ENCODE measurements at places on chromosomes 2 and 18.

GRCh38 chr2:112824694-112825085 is 11.9 kb downstream of the IL1B start:
- DNase-seq: no peak

GRCh38 chr2:235235977-235236767 is 257.7 kb upstream of the AGAP1 start:
- no peak for DNase-seq

DNA sequence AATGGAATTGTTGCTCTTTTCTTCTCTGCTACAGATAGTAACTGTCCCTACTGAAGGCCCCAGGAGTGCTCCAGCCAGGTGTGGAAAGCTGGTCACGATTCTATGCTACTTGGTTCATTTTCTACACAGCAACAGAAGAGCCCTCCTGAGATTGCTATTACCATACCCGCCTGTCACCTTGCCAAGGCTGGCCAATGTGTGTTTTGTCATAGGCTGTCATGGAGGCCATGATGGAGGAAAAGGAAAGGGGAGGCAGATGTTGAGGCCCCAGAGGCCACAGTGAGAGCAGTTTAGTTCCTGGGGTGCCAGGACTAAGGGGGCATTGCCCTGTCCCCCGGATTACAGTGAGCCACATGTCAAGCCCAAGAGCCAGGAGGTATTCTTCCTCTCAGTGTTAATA is 952 bp downstream of the ELMOD3 start:
- no peak for DNase-seq

DNA sequence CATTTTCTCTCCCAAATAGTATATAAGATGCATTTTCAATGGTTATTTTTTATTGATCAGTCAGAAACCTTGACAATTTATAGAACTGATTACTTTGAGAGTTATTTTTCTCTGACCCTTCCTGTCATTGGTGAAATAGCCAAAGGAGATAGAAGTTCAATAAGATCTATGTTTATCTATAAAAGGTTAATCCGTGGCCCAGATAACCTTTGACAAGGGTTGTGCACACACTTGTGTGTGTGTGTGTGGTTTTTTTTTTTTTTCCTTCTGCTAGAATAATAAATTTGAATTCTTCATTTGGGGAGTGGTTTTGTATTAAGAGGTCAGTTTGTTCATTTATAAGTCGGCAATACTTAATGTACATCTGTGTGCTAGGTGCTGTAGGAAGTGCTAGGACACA is 160.0 kb downstream of the MGAT5 start:
- no peak for DNase-seq

DNA sequence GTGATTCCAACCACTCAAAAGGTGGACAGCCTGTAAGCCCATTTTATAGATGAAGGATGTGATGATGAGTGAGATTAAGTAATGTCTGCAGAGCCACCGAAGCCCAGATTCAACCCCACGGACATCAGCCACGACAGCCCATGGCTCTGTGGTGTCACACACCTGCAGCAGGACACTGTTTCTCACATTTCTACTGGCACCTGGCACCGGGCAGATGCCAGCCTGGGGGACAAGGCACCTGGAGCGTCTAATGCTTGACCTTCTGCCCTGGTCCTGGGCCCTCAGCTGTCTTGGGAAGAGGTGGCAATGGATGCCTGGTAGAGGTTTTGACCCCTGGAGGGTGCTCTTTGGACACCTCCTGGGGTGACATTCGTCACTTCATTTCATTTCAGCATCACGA is 176.3 kb downstream of the ANAPC1 start:
- DNase-seq: no peak

DNA sequence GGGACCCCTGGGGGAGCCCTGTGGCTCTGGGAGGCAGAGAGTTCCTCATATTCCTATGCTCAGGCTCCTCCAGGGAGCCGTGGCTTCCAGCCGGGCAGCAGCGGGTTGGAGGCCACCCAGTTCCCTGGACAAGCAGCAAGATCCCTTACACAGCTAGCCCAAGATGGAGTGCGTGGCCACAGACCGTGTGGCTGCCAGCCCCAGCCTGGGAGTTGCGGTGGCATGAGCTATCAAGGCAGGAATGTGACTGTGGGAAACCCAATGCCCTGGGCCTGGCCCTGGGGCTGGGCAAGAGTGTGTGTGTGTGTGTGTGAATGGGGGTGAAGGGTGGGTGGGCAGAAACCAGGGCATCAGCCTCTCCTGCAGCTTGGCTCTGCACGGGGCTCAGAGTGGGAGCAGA is 130.5 kb downstream of the DYSF start:
- no peak for DNase-seq

DNA sequence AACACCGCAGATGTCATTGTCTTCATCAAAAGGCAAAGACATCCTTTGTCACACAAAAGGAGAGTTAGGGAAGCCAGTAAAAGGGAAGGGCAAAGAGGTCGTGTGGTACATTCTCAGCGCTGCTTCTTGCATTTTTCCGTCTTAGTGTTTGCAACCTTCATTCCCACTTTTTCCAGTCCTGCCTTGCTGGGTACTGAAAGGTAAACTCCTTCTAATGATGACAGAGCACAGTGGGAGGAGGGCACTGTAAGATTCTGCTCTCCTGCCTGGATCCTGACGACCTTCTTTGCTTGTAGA is 424.3 kb upstream of the MEX3C start:
- DNase-seq: no peak

DNA sequence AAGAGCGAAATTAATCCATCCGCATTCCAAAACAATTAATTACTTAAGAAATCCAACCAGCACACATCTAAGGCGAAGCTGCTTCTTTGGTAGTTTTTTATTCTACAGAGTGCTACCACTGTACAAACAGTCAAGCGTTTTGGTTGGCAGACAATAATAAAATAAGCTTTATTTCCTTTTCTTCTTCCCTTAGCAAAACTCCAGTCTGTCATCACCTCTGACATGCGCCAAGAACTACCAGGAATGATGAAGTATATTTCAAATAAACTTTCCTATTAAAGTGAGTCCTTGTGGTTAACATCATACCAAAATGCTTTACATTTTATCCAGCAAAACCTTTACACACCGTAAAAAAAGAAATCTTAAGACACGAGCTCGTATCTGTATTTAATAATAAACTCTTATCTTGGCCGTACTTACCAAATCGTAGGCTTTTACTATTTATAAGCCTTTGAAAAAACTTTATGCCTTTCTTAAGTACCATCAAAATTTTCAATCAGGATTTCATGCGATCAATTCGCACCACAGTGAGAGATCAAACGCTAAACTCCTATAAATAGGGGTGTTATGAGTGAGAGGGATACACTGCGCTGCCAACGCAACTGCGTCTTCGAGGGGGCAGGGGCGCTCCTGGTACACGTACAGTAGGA is 1.3 kb downstream of the ATL2 start:
- no peak for DNase-seq

DNA sequence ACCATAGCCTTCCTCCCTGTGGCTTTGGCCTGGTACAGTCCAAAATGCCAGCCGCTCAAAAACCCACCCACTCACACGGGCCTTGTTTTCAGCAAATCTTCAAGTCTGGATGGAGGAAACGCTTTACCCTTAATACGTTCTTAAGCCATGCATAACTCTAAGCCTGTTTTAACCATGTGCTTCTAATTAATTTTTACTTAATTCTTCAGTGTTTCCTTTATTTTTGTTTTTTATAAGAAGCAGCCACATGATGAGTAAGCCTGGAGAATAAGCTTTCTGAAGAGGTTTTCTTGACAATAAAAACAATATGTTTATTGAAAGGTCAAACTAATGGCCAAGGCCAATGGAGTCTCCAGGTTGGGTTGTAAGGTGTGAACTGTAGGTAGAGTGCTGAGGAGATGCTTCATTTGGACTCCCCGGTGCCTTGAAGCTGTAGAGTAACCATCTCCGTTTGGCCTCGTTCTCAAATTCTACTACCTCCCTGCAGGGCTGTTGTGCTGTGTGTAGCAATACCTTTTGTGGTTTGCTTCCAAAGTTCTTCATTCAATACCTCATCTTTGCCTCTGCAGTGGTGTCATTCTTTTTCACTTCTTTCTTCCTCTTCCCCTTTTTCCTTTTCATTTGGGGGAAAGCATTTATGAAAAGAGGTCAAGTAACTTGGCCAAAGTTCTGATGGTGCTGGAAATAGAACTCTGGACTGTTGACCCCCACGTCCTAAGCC is 113.7 kb downstream of the PRKCE start:
- no peak for DNase-seq

- no peak for DNase-seq
These were observed 227.1 kb upstream of the ID2 start for GRCh38 chr2:8454797-8455196.

GRCh38 chr18:23077493-23078256 is 57.6 kb upstream of the CABLES1 start:
- DNase-seq: no peak

DNA sequence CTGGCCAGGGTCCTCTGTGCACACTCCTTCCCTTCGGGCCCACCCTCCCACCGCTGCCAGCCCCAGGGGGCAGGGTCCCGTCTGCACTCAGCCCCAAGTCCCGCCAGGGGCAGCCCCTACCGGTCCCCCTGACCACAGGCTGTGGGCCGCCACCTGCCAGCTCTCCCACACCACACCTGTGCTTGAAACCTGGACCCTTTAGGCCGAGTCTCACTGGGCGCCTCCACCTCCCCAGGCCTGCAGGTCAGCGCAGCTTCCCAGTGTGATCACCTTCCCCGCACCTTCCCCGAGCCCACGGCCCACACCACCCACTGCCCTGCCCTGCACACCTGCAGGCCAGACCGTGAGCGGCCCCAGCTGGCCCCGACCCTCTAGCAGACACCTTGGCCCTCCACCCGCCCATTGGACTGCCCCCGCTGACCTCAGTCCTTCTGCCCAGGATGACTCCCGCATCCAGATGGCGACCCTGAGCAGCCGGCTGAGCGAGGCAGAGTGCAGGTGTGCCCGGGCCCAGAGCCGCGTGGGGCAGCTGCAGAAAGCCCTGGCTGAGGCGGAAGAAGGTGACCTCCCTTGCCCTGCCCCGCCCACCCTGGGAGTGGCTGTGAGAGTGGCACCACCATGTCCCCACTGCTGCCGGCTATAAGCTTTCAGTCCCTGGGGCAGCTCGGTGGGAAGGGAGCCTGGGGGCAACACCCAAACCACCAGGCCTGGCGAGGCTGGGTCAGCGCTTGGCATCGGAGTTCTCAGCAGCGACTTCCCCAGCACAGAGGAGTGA is 31.3 kb upstream of the SNED1 start:
- DNase-seq: peak; percentile 82

DNA sequence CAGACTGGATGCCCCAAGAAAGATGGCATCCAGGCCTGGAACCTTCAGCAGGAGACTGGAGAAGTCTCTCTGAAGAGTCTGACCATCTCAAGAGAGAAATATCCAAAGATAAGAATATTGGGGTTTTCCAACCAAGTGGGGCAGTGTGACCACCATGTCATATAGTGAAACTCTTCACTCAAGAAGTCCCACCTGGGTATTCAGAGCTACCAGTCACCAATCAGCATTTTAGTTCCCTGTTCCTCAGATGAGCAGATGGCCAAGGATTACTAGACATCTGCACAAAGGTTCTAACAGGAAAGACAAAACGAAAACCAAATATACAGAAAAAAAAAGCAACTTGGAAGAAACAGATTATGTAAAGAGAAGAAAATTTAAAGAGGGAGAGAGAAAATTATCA is 38.5 kb upstream of the CXCR4 start:
- DNase-seq: no peak

DNA sequence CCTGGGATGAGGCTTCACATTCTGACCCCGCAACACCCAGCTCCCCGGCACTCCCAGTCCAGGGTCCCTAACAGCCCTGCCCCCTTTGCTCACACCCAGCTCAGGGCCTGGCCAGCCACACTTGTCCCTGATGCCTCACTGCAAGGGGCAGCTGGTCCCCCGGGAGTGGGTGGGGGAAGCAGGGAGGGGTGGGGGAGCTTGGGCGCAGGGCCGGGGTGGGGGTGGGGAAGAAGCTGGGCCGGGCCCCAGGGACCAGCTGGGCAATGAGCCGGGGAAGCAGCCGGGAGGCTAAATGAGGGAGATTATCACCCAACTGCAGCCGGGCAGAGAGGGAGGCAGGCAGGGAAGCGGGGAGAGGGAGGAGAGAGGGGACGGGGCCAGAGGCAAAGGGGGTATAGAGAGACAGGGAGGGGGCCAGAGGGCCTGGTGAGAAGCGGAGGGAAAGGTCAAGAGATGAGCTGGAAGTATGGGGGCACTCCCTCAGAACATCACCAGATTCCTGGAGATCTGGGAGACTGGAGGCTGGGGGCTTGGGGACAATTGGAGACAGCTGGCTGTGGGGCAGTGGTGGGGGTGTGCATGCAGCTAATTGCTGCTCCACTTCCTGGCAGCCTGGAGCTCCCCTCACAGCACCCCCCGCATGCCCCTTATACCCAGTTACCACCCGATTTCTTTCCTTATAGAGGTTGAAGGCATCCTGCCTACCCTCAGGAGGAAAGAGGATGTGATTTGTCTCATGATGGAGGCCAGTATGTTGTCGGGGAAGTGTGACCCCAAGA is 2.5 kb upstream of the ASIC4 start:
- DNase-seq: peak; percentile 78

DNA sequence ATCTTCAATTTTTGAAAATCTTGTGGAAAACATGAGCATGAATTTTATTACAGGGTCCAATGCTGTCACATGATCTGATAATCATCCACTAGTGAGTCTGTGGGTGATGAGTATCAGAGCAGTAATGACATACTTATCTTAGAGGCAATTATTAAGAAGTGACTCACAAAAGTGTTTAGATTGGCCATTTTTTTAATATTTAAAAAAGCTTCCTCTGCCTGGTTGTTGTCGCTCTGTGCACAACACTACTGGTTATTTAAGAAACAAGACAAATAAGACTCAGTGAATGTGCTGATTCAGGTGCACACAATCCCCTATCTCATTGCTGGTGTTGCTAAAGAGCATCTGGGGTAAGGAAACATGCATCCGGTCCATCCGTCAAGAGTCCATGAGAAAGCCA is 665.8 kb upstream of the ZEB2 start:
- no peak for DNase-seq

DNA sequence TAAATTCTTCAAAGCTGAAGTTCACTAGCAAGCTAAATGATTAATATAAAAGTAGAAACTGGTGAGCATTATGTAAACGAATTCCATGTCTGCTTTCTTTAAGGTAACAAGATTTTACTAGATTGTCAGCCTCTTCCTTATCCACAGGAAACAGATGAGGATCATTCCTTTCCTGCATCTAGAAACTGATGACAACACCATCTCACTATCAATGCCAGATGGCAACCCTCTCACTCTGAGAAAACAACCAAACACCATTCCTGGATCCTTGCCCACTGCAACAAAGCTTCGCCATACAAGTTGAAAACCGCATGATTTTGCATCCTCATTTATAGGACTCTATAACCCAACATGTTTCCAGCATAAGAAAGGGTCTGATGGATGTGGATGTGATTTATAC is 122.9 kb downstream of the ZNF521 start:
- DNase-seq: no peak
